ENCODE measurements at places on chromosomes 6 and 20.

- DNase-seq: no peak
Observed at GRCh38 chr20:31979713-31980426, 11.9 kb downstream of the XKR7 start.

DNA sequence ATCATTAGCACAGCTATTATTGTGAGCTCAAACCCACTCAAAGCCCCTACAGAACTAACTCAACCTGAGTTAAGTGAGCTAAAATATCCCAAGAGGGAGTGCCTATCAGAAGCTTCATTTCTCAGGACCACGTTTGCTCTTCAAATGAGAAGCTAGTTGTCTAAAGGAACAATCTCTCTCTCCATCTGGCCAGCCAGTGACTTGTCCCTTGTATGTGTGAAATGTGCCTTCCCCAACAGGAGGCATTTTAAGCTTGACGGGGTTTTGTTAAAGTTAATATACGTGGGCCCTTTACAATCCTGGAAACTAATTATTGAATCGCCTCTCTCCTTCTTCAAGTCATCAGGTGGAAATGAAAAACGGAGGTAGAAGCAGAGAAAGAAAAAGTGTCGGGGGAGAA lies 62.0 kb downstream of the TRERF1 start:
- no peak for DNase-seq

DNA sequence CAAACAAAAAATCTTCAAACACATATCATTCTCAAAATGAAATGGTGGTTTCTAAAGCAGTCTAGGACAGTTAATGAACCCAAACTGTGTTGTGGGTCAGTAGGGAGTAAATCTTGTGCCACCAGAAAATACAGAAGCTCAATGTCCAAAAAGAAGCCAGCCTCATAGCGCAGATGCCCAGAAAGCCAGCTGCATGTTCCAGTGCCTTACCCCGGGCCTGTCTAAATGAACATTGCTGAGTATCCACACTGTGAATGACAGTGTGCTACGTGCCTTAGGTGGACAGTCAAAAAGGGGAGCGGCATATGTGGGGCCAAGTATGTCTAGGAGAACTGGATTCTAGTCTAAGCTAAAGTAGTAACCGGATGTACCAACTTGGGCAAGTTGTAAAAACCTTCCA lies 10.9 kb downstream of the FYN start:
- no peak for DNase-seq

DNA sequence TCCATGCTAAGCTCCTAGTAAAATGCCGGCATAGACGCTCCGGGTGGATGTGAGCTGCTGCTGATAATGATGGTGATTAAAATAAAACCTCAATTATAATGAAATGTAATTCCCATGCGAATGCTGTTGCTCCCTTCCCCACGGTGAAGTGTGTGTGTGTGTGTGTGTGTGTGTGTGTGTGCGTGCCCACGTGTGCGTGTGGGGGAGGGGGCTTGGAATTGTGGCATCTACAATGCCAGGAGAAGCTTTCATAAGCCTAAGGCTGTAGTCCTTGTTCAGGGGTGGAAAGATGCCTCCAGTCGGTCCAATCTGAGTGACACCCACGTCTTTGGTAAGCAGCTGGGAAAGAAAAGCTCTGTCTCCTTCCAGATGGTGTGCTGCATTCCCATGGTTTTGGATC lies 137.9 kb downstream of the CDH26 start:
- no peak for DNase-seq

DNA sequence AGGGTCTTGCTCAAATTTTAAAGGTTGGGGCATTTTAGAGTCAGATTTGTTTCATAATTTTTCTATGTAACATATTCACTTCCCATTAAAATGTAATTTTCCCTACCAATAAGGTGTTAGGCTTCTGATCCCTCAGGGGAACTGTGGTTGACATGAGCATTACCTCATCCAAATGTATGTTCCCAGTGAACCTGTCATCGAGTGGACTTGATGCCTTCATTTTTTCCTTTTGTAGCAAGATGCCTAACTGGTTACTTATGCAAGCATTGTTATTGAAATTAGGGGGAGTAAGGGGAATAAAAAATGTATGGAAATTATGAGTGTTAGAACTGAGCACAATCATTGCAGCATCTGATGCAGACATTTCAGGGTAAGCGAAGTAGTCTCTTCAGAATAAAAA lies 360.5 kb downstream of the BCKDHB start:
- no peak for DNase-seq

DNA sequence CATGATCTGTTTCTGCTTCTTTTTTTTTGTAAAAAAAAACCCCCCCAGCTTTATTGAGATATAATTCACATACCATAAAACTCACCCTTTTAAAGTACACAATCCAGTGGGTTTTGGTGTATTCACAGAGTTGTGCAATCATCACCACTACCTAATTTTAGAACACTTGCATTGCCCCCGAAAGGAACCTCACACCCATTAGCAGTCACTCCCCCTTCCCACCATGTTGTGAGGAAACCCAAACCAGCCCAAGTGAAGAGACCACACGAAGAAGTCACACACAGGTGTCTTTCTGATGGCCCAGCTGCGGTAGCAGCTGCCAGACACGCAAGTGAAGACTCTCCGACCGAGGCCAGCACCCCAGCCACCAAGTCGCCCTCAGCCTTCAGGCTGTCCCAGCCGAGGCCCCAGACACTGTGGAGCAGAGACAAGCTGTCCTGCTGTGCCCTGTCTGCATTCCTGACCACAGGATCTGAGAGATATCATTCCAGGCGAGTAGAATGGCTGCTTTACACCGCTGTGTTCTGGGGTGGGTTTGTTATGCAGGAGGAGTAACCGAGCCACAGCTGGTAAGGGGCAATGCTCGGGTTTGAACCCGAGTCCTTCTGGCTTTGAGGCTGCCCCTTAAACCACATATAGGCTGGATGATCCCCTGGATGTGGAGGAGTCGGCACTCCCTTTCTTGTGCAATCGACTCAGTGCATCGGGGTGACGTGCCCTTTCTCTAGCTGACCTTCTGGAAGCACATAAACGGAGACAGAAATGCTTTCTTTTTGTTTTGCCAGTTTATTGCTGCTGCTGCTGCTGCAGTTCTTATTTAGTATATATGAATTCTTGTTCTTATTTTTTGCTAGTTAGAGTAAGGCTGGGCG lies 59.1 kb upstream of the PTPN1 start:
- peak; percentile 39 for DNase-seq

GRCh38 chr6:11469684-11470083 lies 67.9 kb upstream of the TMEM170B start:
- DNase-seq: no peak

DNA sequence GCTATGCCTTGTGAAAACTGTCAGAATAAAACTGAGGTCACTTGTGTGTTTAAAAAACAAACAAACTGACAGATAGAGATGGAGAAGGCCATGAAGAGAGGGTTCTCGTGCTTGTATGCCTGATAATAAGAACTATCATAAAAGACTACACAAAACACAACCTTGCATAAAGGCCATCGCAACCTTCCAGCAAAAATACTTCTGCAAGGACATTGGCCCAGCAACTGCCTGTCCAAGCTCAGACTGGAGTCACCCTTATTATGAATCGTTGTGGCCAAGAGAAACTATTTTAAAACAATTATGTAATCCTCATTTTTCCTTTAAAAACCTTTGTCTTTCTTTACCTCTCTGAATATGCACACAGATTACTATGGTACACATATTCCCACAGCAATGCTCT lies 93.0 kb upstream of the SMLR1 start:
- no peak for DNase-seq

GRCh38 chr20:41379551-41379950 lies 12.9 kb upstream of the EMILIN3 start:
- DNase-seq: no peak

DNA sequence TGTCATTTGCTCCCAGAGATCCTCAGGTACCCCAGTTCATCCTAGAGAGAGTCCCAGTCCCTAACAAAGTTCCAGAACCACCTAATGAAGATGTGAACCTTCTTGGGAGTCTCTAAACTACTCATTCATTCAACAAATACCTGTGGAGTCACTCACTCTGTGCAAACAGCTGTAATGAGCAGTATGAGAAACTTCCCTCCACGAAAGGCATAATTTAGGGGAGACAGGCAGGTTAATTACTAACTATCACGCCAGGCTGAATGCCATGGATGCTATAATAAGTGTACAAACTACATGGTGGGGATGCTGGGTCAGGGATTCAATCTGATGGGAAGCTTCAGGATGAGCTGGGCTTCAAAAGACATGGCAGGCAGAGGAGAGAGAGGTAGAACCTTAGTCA lies 70.1 kb upstream of the AFDN start:
- DNase-seq: no peak

All from bone marrow (tissue), 2 donors.